ENCODE measurements at places on chromosomes 2 and 18.

- peak; percentile 15 for DNase-seq
These were observed 5.5 kb downstream of the PDE11A start for GRCh38 chr2:178066890-178067669.

DNA sequence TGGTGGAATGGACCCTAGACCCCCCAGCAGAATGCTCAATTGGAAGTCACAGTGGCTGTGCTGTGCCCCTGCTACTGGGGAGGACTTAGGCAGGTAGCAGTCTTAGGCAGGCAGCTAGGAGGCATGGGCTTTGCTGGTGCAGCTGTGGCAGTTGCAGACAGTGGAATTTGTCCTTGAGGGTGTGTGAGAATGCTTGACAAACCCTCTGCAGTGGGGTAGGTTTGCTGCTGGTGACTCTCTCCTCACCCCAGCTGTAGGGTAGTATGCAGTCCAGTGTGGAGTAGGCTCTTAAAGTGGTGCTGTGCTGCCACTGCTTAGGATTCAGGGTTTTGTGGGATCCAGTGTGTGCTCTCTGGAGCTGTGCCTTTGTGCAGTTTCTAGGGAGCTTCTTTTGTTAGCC lies 61.3 kb downstream of the NUP35 start:
- DNase-seq = no peak

DNA sequence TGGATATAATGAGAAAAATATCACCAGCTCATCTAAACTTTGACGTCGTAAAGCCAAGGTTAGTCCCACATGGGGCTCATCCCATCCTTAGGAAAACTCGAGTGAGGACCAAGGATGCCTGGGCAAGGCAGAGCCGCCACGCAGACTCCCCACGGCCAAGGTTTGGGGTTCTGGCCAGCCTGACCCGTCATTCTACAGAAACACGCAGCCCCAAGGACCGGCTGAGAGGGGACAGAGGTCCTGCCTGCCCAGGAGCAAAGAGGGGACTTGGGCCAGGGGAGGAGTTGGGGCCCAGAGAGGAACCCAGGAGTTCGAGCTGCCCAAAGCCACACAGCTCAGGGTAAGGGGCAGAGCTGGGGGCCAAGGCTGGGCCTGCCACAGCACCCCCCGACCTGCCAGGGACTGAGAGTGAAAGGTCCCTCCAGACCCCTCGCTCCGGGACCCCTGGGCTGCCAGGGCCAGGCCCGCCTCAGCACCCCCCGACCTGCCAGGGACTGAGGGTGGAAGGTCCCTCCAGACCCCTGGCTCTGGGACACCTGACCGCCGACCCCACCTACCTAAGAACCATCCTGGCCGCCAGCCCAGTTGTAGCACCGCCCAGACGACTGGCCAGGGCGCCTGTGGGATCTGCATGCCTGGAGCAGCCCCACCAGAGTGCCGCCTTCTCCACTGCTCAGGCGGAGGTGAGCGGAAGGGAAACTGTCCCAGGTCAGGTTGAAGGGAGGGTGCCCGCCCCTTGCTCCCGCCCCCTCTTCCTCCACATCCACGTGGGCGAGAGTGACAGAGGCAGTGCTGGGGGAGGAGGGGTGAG lies at the start of gene PDCD1:
Gene PDCD1, minus strand, starts transcription at position 689 of the 811 bp plus-strand sequence. Its CDS starts 56 bp downstream, at position 633.
- DNase-seq = no peak

GRCh38 chr18:46054956-46055837 lies 16.9 kb downstream of the PSTPIP2 start:
- DNase-seq = no peak

DNA sequence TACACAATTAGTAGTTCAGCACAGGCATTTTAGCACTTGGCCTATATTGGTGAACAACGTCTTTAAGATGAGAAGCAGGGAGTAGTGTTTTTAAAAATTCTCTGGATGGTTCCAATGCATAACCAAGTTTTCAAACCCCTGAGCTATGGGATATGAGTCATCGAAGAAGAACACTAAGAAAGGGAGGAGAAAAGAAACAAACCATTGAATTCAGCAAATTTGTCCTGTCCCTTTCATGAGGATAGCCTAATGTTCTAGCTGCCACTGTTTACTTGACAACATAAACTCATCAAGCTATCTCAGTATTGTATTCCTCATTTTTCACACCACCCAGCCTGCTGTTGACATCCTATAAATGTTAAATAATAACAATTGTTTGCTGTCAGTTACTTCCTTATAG lies 158.0 kb downstream of the BARD1 start:
- peak; percentile 12 for DNase-seq

DNA sequence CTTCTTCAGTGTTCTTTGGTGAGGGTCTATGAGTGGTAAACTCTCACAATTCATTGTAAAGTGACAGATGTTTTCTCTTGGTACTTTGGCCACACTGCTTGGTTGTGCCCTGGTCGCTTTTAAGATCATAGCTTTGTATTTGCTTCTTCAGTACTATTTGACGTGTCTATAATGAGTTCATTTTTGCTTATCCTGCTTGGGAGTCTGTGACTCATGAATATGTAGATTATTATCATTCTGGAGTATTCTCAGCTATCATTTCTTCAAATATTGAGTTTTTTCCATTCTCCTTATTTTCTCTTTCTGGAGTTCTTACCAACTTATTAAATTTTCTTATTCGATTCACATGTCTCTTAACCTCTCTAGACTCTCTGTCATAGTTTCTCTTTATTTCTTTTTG lies 73.0 kb upstream of the HS6ST1 start:
- no peak for DNase-seq

GRCh38 chr2:890214-890613 lies 60.4 kb upstream of the SNTG2 start:
- no peak for DNase-seq

- no peak for DNase-seq
These were observed 1834.1 kb upstream of the PIK3C3 start for GRCh38 chr18:40120796-40121391.

DNA sequence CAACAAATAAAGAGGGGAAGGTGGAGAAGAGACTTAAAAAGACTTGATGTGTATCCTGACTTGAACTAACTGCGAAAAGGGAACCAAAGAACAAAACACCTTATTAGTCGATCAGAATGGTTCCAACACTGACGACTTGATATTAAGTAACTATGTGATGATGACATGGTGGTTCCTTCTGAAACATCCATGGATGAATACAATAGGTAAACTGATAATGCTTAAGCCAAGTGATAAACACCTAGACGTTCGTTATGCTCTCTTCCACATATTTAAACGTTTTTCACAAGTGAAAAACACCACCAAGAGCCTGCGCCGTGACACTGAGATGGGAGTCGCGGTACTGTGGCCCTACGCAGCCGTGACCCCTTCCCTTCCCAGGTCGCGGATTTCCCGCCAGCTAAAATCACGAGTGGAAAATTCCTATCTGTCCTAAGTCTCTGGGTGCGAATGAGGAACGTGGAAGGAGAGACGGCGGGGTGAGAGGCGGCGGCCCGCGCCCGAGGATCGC lies 797 bp downstream of the TTC32 start:
- DNase-seq = peak; percentile 5

DNA sequence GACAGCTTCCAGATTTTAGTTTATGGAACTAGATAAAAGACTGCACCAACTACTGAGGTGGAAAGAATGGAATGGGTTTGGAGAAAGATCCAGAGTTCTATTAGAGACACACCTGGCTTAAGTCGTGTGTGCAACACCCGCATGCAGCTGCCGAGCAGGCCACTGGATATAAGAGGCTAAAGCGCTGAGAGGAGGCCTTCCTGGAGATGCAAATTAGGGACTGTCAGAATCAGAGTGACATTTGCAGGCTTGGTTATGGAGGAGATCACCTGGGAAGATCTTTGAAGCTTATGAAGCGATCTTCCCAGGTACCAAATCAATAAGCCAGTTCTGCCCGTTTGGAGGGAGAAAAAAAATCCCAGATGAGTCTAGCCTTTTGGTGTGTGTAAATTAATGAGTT lies 30.4 kb upstream of the KLHL29 start:
- DNase-seq = no peak

DNA sequence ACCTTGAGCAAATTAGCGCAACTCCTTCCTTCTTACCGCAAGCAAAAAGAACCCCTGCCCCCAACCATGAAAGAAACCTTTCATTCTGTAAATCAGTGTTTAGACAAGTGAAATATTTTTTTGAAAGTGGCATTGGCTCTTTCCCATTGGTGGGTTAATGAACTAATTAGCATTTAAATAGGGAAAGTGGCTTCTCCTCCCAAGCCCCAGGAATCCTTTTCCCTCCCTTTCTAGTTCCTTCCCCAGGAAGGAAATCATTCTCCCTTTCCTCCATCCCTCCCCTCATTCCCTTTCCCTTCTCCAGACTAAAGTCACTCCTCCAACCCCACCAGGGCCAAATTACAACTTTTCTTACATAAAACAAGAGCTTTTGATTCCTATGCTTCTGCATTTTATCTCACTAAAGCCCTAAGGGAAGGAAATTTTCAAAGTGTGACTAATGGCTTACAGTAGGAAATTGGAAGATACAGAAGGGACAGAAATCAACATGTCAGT lies 22.9 kb upstream of the TYMS start:
- DNase-seq = no peak

GRCh38 chr2:19772981-19773380 lies 128.8 kb downstream of the TTC32 start:
- peak; percentile 32 for DNase-seq

DNA sequence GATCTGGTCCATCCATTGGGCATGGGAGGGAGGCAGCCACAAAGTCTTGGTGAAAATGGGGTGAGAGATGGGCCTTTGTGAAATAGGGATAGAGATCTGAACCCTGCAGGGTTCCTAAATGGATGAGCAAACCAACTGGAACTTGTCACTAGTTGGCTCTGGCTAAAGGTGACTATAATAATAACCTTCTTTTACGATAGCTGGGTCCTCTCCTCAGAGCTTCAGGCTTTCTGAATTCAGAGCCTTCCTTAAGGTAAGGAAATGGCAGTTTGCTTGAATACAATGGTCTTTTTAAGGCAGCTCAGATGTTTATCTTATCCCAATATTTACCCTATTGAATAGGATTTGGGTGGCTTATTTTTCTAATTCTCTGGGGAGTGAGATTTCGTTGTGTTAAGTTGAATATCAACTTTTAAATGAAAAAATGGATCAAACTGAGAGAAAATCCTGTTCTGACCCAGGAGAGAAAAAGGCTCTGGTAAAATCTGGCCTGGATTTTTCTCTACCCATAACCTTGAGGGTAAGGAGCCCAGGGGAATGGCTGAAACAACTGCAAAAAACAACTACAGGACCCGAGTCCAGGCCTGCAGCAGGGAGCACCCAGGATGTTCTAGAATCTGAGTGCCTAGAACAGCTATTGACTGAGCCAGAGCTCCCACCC lies 61.1 kb upstream of the CXCR4 start:
- DNase-seq = no peak
